ENCODE measurements at places on chromosomes 2 and 18.
A peak's percentile ranks its signal among the peaks of the same experiment; 100 is the strongest.

- H3K36me3 ChIP-seq: no peaks in the 10 kb centered on the region
- H3K4me1 ChIP-seq: no peaks in the 10 kb centered on the region
- no peak for DNase-seq
- no peak overlapping the region for H3K27ac ChIP-seq
- no peak overlapping the region for H3K4me3 ChIP-seq
Observed at GRCh38 chr18:27931535-27931934, 245.4 kb downstream of the CDH2 start.

GRCh38 chr2:191942739-191943103 is 95.8 kb upstream of the CAVIN2 start:
- no peak for DNase-seq
- H3K27ac ChIP-seq: no peak overlapping the region
- no peaks in the 10 kb centered on the region for H3K4me1 ChIP-seq
- H3K27me3 ChIP-seq: no peaks in the 10 kb centered on the region

- H3K27me3 ChIP-seq: no peaks in the 10 kb centered on the region
- no peak for DNase-seq
- H3K4me1 ChIP-seq: peaks cover 20% of the 10 kb centered on the region
- peak overlapping the region; percentile 20 for H3K27ac ChIP-seq
- H3K36me3 ChIP-seq: no peaks in the 10 kb centered on the region
Observed at GRCh38 chr2:160952464-160953254, 207.6 kb upstream of the TANK start.

GRCh38 chr18:36297417-36298125 is at the start of gene FHOD3:
FHOD3 (plus strand) TSS chr18:36297713; CDS start chr18:36297836, 123 bp downstream.
- DNase-seq: peak; percentile 76
- H3K36me3 ChIP-seq: no peaks in the 10 kb centered on the region
- peak within 1 kb of the TSS; percentile 54 for H3K4me3 ChIP-seq
- H3K27ac ChIP-seq: no peak within 1 kb of the TSS

- H3K4me1 ChIP-seq: peaks cover 38% of the 10 kb centered on the region
- no peaks in the 10 kb centered on the region for H3K36me3 ChIP-seq
- H3K27ac ChIP-seq: no peak overlapping the region
- no peak for DNase-seq
- no peaks in the 10 kb centered on the region for H3K27me3 ChIP-seq
Observed at GRCh38 chr18:35076135-35076924, 35.1 kb downstream of the MAPRE2 start.

- no peak for DNase-seq
- peaks cover 58% of the 10 kb centered on the region for H3K36me3 ChIP-seq
- H3K4me3 ChIP-seq: no peak overlapping the region
- no peaks in the 10 kb centered on the region for H3K4me1 ChIP-seq
- no peak overlapping the region for H3K27ac ChIP-seq
Observed at GRCh38 chr2:17719562-17720371, 33.8 kb downstream of the SMC6 start.

DNA sequence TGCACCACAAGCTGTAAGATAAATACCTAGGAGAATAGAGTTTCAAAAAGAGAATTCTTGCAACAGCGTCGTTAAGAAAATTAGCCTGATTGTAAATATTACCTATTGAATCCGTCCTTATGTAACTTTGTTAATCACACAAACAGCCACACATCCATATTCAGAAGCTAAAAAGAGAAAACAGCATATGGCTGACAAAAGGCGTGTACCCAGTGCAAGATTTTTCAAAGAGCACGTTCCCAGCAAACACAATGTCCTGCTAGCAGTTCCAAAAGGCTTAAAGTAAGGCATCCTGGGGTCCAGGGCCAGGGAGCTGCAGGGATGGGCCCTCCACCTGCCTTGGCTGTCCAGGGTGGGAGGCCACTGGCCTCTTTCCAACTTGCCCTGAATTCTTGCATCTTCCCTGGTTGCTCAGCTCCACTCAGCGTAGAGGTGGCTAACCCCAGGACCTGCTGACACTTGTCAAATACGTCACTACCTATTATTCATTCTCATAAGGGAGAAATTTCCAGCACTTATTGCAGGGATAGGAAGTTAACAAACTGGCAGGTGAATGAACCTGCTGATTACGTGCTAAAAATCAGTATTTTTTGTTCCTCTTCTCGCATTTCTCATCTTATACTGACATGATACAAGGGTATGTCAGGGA is 102.1 kb upstream of the NEDD4L start:
- no peak overlapping the region for H3K27ac ChIP-seq
- no peak for DNase-seq
- H3K4me1 ChIP-seq: no peaks in the 10 kb centered on the region
- no peaks in the 10 kb centered on the region for H3K36me3 ChIP-seq
- H3K4me3 ChIP-seq: no peak overlapping the region

GRCh38 chr2:55168221-55169154 is 63.6 kb downstream of the CLHC1 start:
- peaks cover 32% of the 10 kb centered on the region for H3K4me1 ChIP-seq
- no peaks in the 10 kb centered on the region for H3K36me3 ChIP-seq
- H3K27ac ChIP-seq: peak overlapping the region; percentile 53
- no peak overlapping the region for H3K4me3 ChIP-seq
- DNase-seq: no peak

GRCh38 chr18:51192696-51193095 is 4.8 kb downstream of the MEX3C start:
- H3K27me3 ChIP-seq: no peaks in the 10 kb centered on the region
- DNase-seq: no peak
- no peak overlapping the region for H3K27ac ChIP-seq

DNA sequence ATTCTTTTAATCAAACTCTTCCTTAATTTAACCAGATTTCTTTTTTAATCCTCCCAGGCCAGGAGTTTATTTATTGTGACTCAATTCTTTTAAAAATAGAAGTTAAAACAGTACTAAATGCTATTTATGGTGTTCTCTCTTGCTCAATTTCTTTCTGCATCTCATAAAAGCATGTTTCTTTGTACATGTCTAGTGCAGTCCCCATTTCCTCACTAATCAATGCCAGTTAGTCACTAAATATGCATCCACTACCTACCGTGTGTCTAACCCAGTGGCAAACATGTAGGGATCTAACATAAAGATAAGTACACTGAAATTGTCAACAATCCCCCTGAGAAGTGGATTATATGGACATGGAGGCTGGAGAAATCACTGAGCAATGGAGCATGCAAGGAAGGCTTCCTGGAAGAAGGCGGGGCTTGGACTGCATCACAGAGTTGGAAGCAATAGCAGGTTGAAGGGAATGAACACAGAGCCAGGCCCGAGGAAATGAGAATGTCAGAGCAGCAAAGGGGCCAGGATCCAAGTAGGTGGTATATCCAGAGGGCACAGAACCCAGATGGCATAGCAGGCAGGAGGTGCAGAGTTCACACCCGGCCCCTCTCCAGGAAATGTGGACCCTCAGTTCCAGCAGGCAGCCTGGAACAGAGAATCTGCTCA is 105.3 kb upstream of the FOSL2 start:
- no peaks in the 10 kb centered on the region for H3K4me1 ChIP-seq
- no peaks in the 10 kb centered on the region for H3K27me3 ChIP-seq
- no peak overlapping the region for H3K27ac ChIP-seq
- H3K36me3 ChIP-seq: no peaks in the 10 kb centered on the region

GRCh38 chr2:219684721-219685689 is 57.6 kb downstream of the SLC4A3 start:
- H3K4me3 ChIP-seq: peak overlapping the region; percentile 49
- peak overlapping the region; percentile 66 for H3K27ac ChIP-seq
- peaks cover 4% of the 10 kb centered on the region for H3K27me3 ChIP-seq
- H3K36me3 ChIP-seq: no peaks in the 10 kb centered on the region

DNA sequence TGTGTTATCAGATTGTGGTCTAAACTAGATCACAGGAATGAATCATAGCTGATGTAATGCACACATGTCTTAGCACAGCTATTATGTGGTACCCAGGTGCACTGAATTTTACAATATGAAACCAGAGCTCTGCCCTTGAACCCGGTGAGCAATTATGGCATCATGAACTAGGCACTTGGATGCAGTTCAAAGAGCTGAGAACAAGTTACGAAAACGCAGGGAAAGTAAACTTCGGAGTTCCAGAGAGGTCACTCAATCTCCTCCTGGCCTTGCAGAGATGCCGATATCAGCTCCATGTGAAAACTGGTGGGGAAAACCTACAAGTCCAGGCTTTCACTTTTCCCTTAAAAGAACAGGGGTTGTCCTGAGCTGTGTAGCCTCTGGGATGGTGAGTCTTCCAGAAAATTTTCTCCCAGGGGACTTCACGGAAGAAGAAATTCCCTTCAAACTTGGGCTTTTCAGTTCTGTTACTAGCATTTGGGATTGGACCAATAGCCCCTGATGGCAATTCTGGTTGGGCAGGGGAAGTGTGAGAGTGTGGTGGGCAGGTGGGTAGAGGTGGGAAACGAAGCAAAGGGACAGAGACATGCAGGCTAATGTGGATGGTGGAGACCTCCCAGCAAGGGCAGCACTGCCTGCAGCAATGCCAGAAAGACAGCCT is 71.1 kb upstream of the SH3BP4 start:
- H3K36me3 ChIP-seq: no peaks in the 10 kb centered on the region
- no peaks in the 10 kb centered on the region for H3K27me3 ChIP-seq

- no peaks in the 10 kb centered on the region for H3K27me3 ChIP-seq
- H3K4me3 ChIP-seq: no peak overlapping the region
- no peaks in the 10 kb centered on the region for H3K4me1 ChIP-seq
- no peaks in the 10 kb centered on the region for H3K36me3 ChIP-seq
- DNase-seq: no peak
Observed at GRCh38 chr2:99926986-99927385, 215.4 kb downstream of the AFF3 start.

DNA sequence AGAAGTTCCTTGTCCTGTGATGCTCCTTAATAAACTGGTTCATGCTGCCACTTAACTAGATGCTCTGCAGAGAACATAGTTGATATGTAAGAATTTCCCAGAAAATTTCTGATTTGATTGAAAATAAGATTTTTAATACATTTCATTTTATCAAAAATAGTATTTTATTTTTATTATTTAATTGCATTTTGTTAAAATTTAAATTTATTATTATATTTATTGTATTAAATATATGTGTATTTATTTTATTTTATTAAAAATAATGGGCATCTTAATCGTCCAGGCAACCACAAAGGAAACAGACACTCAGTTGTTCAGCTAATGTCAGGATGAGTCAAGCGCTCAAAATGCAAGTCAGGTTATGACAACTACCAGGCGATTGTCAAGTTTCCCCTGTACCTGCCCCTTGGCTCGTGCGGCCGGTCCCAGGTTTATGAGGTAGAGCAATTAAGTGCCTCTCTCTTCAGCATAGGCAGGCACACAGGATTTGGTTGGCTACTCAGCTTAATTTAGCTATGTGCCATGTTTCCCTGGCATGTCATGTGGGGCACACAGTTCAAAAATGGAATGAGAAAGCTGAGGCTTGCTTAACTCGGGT is 361.2 kb downstream of the RND3 start:
- H3K4me1 ChIP-seq: no peaks in the 10 kb centered on the region
- no peak overlapping the region for H3K4me3 ChIP-seq
- no peak for DNase-seq
- no peaks in the 10 kb centered on the region for H3K36me3 ChIP-seq

GRCh38 chr18:13610555-13611141 is 115.7 kb downstream of the FAM210A start:
- peak overlapping the region; percentile 53 for H3K27ac ChIP-seq
- peaks cover 24% of the 10 kb centered on the region for H3K4me1 ChIP-seq
- peak overlapping the region; percentile 39 for H3K4me3 ChIP-seq
- no peaks in the 10 kb centered on the region for H3K36me3 ChIP-seq
- DNase-seq: peak; percentile 52
- no peaks in the 10 kb centered on the region for H3K27me3 ChIP-seq

DNA sequence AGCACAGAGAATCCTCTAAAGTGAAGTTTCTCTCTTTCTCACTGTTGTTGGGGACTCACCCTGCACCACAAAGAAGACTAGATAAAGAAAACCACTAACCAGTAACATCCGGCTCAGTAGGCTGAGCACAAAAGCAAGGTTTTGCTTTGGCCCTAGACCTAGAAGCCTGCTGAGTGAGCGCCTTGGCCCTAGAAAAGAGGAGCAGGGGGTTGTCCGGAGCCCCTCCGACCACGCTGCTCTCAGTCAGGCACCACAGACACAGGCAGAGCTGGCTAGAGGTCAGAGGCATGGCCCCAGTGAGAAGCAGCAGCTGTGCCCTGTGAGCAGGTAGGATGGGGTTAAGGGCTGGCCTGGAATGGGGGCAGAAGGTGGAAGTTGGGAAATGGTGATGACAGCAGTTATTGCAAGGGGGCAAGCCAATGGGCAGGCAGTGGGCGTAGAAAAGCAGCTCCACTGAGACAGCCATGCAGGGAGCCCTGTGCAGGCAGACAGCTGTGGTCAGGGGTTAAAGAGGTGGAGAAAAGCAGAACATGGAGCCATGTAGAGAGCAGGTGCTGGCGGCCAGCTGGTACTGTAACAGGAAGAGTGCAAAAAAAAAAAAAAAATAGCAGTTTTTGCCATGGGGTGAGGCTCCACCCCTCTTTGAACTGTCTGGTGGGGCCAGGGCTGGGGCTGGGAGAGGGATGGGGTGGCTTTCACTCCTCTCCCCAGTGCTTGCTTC is 36.9 kb upstream of the SLC14A1 start:
- no peak overlapping the region for H3K4me3 ChIP-seq
- no peaks in the 10 kb centered on the region for H3K27me3 ChIP-seq
- DNase-seq: peak; percentile 75
- no peaks in the 10 kb centered on the region for H3K4me1 ChIP-seq
- H3K36me3 ChIP-seq: no peaks in the 10 kb centered on the region

DNA sequence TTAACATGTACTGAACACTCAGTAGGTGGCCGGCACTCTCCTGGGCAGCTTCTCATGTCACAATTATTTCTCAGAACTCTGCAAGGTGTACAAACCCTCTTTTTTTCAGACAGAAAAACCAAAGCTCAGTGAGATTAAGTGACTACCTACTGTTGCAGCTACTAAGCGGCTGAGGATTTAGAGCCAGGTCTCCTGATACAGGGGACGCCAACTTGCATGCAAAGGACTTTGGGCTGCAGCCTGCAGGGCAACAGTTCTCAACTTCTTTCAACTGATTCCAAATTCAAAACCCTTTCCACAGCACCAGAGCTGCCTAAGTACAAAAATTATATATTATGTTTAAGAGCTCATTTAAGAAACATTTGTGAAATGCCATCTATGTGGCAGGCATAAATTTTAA is 177.6 kb downstream of the SUCLG1 start:
- no peaks in the 10 kb centered on the region for H3K4me1 ChIP-seq
- H3K36me3 ChIP-seq: no peaks in the 10 kb centered on the region
- DNase-seq: no peak
- H3K27me3 ChIP-seq: no peaks in the 10 kb centered on the region

DNA sequence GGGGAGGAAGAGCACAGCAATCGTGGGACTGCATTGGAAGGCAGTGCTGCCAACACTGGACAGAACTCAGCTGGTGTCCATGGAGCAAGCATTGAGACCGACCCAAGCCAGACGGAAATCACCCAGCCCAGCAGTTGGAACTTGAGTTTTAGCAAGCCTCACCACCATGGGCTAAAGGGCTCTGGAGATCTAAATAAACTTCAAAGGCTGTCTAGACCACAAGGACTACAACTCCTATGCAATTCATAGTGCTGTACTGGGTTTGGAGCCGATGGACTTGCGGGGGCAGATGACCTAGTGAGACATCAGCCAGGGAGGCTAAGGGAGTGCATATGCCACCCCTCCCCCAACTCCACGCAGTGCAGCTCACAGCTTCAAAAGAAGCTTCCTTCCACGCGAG is 243.6 kb upstream of the SLC39A10 start:
- DNase-seq: no peak
- no peak overlapping the region for H3K27ac ChIP-seq
- H3K4me1 ChIP-seq: no peaks in the 10 kb centered on the region
- H3K36me3 ChIP-seq: no peaks in the 10 kb centered on the region
- H3K4me3 ChIP-seq: no peak overlapping the region

All from upper lobe of right lung (tissue), 1 donor.